ENCODE measurements at places on chromosomes 7 and 10.
A peak's percentile ranks its signal among the peaks of the same experiment; 100 is the strongest.

GRCh38 chr10:127407551-127407950, 141.6 kb upstream of the NPS start:
- no peak for DNase-seq

DNA sequence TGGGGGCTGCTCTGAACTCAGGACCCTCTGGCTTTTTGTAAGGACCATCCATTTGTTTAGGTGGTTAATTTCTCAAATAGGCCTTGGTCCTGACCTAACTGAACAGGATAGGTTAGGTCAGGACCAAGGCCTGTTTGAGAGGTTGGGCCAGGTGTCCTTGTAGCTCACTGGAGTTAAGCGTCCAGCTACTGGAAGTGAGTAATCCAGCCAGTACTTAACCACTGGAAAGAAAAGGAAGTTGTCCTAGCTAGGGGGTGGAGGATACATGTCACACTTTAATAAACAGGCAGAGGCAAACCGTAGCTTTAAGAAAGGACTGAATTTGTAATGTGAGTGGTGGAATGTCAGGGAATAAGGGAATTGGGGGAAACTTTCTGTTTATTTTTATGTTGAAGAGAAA, 96.0 kb downstream of the GPR85 start:
- no peak for DNase-seq

DNA sequence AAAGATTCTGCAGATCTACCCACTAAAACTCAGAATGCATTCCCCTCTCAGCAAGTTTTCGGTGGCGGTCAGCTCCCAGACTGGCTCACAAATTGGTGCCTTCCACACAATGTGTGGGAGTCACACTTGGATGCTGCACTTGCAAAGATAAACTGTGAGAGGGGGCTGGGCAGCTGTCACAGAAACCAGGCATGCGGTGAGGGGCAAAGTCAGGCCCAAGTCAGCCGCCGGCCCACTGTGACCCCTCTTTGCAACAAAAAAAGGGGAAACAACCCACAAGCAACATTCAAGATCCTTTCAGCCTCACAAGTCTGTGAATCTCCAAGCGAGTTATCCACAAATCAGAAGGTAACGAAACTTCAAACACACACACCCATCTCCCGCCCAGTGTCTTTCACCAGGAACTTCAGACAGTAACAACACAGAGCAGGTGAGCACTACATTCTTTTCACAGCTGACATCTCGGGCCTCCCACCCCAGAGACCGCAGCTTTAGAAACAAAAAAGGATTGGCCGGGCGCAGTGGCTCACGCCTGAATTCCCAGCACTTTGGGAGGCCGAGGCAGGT, 32.0 kb downstream of the SNX8 start:
- DNase-seq: no peak

GRCh38 chr7:12570534-12571461, at the start of gene SCIN:
Gene SCIN (plus strand): TSS chr7:12570720. CDS start chr7:12570787, 67 bp downstream.
- DNase-seq: peak; percentile 74

GRCh38 chr7:69638674-69639073, 40.4 kb downstream of the AUTS2 start:
- no peak for DNase-seq

GRCh38 chr10:49381111-49381900, 14.6 kb downstream of the DRGX start:
- DNase-seq: no peak

DNA sequence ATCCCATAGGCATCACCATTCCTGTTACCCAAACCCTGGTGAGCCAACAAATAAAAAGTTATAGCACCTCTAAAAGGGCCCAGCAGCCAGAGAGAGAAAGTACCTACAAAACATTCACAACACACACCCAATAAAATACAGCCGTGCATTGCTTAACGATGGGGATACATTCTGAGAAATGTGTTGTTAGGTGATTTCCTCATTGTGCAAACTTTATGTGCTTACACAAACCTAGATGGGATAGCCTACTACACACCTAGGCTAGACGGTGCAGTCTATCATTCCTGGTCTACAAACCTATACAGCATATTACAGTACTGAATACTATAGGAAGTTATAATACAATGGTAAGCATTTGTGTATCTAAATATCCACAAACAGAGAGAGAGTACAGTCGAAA, 44.9 kb upstream of the UCN3 start:
- DNase-seq: no peak

DNA sequence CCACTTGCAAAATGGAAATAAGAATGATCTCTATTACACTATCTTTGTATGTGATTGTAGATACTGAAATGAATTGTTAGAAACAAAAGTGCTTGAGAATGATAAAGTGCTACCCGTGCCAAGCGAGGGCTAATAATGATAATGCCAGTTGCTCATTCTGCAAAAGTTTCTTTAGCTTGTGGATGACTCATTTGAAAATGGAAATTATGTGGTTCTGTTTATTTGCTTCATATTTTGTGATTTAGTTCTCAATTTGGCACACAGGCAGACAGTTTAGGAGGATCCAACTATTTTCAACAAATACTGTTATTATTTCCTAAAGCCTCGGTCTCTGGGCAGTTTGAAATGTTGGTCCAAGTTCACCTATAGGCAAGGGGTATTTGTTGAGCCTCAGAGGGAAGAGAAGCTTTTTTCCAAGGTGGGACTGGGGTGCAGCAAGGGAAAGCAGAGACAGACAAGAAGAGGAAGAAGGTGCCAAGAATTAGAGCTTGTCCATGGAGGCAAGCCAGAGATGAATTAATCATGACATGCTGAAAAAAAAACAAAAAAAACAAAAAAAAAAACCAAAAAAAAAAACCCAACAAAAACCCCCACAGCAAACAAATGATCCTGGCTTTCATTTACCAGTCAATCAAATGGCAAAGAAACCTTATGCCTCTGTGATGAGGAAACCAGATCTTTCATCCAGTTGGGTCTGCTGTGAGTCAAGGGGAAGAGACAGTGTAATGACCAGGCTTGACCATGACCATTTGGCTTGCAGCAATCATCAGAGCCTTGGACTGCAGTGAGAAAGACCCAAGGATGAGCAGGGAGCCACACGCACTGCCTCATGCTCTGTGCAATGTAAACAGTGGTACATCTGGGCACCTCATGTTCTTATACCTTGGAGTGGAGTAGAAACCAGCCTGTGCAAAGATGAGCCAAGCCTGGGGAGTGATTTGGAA, 285.0 kb upstream of the HABP2 start:
- DNase-seq: no peak

DNA sequence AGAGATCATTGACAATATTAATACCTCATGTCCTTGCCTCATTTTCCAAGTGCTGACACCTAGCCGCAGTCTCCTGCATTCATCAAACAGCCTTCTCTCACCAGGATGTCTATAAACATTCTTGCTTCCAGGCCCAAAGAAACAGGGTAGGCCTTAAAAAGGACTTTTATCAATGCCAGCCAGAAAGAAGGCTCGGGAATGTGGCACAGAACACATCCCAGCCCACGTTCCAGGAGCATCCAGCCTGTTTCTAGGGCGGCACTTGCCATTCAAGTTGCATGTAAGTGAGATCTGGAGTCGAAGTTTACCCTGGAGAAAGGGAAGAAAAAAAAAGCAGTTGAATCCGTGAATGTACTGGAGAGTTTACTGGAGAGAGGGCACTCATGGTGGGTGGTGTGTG, 1083.1 kb downstream of the KCNMA1 start:
- no peak for DNase-seq
